ENCODE measurements at places on chromosomes 3 and 15.

DNA sequence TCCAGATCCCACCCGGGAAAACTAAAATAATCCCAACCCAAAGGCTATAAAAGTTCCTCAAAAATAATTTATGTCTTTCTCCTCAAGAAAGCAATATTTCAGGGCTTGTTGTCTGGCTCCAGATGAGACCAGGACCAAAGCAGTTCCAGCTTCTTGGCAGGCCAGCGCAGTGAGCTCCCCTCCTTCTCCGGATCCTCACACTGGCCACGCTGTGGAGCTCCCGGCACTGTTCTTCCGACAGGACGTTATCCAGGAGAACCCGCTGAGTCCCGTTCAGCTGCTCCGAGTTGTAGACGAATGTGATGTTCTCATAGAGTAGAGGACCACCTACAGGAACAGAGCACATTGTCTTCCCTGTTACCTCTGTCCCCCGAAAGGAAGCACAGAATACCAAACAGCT is 146.3 kb downstream of the P3H2 start:
- DNase-seq, result no peak

GRCh38 chr3:127206611-127207516 is 13.9 kb downstream of the PRR23E start:
- DNase-seq, result no peak

GRCh38 chr3:34070831-34071585 is 272.6 kb downstream of the PDCD6IP start:
- no peak for DNase-seq

- no peak for DNase-seq
Measured at GRCh38 chr3:111910806-111911205, 51.7 kb downstream of the PHLDB2 start.

DNA sequence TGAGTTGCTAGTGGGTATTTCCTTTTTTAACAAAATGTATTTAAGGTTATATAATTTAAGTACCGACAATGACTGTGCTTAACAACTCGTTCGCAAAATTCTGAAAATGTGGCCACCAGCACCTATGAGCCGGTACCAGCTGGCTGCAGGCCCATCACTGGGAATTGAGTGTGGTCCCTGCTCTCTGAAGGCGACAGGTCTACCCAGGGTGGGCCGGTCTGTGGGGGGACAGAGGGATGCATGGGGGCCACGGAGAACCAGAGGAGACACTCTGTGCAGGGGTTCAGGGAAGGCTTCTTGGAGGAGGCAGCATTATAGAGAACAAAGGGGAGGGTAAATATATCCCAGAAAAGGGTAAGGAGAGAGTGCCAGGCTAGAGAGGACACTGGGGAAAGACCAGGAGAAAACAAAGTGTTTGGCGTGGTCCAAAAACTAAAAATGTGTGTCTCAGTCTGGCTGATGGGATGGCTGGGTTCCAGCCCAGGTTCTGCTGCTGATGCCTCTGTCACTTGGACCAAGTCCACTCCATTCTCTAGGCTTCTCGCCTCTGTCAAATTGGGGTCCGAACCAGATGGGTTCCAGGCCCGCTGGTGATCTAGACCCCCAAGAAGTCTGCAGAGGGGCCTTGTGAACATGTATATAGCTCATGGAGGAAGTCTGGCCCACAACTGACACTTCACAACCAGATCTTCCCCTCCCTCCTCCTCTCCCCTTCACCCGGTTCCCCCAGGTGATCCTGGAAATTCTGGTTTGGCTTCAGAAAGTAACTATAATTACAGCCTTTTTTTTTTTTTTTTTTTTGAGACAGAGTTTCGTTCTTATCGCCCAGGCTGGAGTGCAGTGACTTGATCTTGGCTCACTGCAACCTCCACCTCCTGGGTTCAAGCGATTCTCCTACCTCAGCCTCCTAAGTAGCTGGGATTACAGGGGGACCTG is 10.7 kb upstream of the CYP11A1 start:
- no peak for DNase-seq

DNA sequence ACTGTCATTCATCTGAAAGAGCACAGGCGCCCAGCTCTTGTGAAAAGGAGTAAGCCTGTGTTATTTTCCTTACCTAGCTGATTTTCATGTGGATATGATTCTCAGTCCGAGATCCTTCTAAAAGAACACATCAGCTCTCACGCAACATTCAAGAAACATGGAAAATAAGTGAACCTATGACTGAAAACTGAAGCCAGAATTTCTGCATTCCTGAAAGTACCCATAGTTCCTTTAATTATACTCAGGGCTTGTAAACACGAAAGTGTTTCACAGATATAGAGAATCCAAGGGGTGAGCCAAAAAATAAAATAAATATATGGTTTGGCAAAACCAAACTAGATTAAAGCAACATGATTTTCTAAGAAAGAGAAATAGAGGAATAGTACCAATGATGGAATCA is 100.8 kb upstream of the CHMP2B start:
- DNase-seq, result no peak

DNA sequence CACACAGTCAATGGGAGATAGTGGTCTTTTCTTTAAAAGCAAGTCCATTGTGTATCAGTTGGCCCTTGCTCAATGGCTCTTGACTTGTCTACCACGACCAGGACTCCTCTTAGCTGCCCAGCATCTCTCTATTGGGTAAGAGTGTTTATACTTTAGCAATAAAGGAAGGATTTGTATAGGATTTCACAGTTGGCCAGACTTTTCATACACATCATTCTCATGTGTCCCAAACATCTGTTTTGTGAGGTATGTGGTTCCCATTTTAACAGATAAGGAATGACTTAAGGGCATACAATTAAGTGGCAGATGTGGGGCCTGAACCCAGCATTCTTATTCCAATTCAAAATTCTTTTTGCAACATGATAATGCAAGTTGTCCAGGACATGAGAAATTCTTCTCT is 191.5 kb downstream of the CHST2 start:
- no peak for DNase-seq

GRCh38 chr15:31129769-31130303 is 28.3 kb upstream of the TRPM1 start:
- no peak for DNase-seq

DNA sequence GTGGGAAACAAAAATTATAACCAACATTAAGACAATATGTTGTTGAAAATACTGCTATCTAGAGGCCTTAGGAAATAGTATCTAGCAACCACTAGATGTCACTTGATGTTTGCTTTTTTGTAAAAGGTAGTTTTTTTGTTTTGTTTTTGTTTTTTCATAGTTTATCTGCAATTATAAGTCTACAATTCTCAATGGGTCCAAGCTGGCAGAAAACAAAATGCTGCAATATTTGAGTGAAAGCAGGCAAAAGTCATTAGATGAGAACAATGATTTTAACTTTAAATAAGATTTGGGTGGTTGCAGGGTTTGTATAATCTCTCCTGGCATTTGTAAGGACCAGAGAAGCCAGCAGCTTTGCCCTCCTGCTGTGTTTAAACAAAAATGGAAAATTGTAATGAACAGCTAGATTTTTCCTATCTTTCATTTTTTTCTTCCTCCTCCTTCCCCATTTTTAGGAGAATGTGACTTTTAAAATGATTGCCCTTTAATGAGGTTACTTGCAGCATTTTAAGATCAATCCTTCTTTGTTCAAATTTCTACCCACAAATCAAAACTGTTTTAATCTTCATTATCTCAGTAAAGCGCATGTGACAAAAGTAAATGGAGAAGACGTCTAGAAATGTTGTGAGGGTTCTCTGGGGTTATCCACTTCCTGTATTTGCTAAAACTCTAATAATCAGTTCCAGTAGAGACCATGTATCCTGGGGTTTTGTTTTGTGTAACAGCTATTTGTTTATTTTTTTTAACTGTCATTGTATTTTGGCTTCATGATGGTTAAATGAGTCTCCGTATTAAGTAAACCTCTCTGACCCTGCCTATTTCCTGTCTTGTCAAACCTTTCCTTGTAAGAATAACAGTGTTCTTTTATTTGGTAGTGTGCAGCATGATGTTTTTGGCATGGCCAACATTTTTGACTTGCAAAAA is 27.3 kb downstream of the DUT start:
- peak; percentile 53 for DNase-seq

- DNase-seq, result no peak
Measured at GRCh38 chr15:72735111-72735510, 48.4 kb downstream of the ADPGK start.

DNA sequence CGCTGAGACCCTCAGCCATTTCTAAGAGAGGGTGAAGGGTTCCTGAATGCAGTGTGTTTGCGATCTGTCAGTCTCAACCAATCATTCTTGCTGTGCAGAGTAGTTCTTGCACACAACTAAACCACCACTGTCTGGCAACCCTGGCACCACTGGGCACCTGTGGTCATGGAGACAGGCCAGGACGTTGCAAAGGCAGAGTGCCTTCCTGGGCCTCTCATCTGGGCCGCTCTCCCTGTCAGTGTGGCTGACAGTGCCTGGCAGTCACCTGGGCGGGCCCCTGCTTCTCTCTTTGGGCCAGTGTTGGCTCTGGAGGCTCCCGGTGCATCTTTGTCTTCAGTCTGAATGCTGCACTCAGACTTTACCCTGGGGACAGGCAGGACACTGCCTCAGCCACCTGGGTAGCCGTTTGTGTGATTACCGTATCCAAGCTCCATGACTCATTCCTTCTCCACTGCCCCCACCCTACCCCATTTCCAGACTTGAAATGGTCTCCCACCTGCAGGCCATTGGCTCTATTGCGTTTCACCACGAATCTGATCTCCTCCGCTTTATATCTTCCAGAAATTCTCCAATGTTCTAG is 104.6 kb upstream of the KLF13 start:
- DNase-seq, result no peak

DNA sequence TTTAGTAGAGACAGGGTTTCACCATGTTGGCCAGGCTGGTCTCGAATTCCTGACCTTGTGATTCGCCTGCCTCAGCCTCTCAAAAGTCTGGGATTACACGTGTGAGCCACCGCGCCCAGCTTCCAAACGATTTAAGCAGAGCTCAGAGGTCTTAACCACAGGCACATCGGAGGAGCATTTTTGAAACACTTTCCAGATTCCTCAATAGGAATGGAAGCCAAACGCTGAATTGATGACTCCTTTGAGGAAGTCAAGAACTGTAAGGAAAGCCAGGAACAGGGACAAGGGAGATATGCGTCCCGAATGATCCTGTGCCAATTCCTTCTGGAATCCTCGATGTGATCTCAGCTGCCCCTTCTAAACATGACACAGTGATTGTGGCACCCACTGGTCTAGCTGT is 40.0 kb downstream of the TRH start:
- DNase-seq, result no peak

- no peak for DNase-seq
Measured at GRCh38 chr3:102089904-102090720, 240.8 kb downstream of the NFKBIZ start.

GRCh38 chr3:116350119-116350733 is 95.1 kb downstream of the LSAMP start:
- no peak for DNase-seq

- DNase-seq, result no peak
Measured at GRCh38 chr3:143978263-143978631, 6.6 kb downstream of the DIPK2A start.

DNA sequence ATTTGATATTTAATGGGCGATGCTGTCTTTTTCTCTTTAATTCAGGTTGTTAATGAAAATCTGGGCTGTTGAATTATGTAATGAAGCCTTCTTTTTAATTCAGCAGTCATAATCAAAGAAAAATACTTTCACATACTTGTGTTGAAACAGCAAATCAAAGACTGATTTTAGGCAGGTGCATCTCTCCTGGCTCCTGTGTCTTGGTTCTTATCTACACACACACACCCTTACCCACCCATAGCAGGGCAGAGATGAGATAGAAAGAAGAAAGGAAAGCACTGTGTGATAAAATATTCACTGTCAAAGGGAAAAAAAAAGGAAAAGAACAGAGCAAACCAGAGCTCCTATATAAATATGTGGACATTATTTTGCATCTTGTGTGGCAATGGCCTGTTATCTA is 130.6 kb upstream of the CGNL1 start:
- no peak for DNase-seq

GRCh38 chr3:52533623-52534280 is at the start of gene NT5DC2:
TSS of gene NT5DC2 (minus strand) at chr3:52533857. CDS start at chr3:52533737, 120 bp downstream.
- DNase-seq, result peak; percentile 72

DNA sequence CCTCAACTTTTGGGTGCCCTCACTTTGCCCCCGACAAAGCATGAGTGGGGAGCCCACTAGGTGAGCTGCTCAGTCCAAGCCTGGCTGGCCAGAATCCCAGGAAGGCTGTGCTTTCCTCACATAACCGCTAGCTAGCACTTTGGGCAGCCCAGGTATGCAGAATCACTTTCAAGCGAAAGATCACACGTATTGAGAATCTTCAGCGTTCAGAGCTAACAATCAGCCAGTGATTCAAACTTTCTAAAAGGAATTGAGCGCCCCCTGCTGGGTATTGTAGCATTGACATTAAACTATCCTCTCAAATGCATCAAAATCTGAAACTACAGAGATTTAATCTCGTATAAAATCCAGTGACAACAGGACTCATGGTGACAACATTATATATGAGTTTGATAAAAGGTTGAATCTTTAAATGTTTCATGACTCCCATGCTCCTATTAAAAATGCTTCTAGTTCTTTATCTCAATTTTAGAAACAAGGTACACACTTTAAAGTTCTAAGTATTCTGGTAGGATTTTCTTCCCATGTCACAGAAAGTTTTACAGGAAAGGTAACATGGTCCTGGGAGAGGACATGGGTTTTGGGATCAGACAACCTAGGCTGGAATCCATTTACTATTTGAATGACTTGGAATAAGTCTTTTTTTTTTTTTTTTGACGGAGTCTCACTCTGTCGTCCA is 11.8 kb downstream of the ANAPC13 start:
- peak; percentile 76 for DNase-seq

GRCh38 chr3:150921209-150921608 is 16.0 kb upstream of the MINDY4B start:
- DNase-seq, result no peak

DNA sequence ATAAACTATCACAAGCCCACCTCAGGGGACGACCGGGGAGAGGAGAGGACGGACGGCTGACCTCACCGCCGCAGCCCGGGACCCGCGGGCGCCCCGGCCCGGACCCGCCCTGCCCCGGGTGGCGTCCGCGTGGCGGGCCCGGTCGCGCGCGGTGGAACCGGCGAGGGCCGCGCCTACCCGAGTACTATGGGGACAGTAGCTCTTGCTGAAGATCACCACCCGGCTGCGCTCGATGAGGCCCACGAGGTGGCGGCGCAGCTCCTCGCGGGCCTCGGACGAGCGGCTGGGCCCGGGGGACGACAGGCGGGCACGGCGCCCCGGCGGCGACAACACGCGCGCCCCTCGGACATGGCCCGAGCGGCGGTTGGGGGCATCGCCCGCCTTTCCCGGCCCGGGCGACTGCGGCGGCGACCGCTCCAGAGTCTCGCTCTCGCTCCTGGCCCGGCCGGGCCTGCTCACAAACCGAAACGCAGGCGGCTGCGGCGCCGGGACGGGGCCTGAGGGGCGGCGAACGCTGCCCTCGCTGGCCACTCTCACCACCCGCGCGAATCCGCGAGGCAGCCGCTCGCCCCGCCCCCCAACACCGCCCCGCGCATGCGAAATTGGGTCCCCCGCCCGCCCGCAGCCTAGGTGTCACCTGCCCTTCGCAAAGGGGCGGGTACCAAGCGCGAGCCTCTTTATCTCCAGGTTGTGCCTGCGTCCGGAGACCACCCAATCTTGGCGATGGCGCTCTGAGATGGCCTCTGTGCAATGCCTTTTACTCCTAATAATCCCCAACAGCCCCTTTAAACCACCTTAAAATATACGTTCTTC is at the start of gene TXNRD3:
TSS of gene TXNRD3 (minus strand) at position 554 of the 813 bp plus-strand sequence.
- peak; percentile 82 for DNase-seq

GRCh38 chr3:174767853-174768382 is 91.2 kb upstream of the NAALADL2 start:
- no peak for DNase-seq

GRCh38 chr15:64205202-64205601 is 42.4 kb upstream of the PPIB start:
- DNase-seq, result no peak

GRCh38 chr15:66824424-66824823 is 122.4 kb downstream of the SMAD6 start:
- no peak for DNase-seq

- DNase-seq, result no peak
Measured at GRCh38 chr3:69716119-69716518, 23.1 kb upstream of the MITF start.
